ENCODE measurements at places on chromosomes 1 and 21.

- DNase-seq: no peak
Measured at GRCh38 chr1:243719476-243719875, 130.6 kb downstream of the AKT3 start.

- no peak for DNase-seq
Measured at GRCh38 chr1:29640428-29640785, 404.1 kb downstream of the PTPRU start.

- no peak for DNase-seq
Measured at GRCh38 chr1:153938996-153939395, 7.5 kb downstream of the DENND4B start.

DNA sequence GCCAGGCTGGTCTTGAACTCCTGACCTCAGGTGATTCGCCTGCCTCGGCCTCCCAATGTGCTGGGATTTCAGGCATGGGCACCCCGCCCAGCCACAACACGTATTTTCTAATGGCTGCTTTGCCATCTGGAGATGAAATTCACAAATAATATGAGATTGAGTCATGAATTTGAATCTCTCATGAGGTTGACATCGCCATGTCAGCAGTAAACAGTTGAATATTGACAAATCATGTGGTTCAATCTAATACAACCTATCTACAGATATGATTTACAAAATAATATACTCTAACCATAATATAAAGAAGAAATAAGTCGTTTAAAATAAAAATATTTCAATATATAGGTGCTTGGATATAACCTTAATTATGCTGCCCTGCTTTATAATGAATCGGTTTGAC, 42.1 kb downstream of the MYOM3 start:
- DNase-seq: no peak

GRCh38 chr21:42939582-42940413, 14.4 kb upstream of the ERVH48-1 start:
- peak; percentile 27 for DNase-seq

DNA sequence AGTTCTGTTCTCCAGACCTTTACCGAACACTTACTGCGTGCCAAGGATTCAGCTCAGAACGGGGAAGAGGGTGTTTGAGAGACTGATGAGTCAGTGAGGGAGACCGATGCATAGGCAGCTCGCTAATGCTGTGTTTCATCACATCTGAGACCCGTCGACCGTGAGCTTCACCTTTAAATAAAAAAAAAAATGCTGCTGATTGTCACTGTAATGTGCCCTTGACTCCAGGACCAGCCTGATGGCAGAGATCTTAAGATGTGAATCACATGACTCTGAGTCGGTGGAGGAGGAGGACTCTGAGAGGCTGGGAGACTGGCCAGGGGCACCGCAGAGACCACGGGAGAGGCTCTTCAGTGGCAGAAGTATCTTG, 28.8 kb downstream of the SPSB1 start:
- DNase-seq: no peak

Data from HepG2 (cell line).